ENCODE measurements at places on chromosomes 11 and 22.

GRCh38 chr11:102683277-102683676 lies 22.3 kb downstream of the MMP27 start:
- no peak for DNase-seq

DNA sequence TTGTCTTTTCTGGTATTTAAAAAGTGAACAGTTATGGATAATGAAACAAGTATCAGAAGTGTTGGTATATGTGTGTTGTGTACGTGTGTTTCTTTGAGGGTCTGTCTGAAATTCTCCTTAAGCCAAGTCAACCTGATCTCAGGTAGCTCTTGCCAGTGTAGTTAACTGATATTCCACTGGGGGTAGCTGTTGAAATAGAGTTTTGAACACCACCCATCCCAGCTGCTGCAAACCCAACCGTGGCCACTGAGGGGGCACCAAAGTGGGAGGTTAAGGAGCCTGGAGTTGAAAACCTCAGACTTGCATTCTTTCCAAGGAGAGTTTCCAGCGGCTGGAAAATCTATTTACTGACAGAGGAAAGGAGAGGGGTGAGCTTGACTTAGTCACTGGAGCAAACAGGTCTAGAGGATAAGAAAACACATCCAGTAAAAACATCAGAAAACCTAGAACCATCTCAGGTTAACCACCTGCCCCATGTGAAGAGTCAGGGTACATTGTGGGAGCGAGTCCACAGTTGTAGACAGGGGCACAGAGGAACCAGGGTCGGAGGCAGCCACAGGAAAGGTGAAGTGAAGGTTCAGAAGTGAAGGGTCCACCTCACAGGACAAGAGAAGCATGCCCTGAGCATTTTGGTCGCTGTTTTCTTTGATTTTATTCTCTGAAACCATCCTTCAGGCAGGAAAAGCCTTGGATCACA lies 8.8 kb upstream of the CUL5 start:
- DNase-seq, result peak; percentile 72

DNA sequence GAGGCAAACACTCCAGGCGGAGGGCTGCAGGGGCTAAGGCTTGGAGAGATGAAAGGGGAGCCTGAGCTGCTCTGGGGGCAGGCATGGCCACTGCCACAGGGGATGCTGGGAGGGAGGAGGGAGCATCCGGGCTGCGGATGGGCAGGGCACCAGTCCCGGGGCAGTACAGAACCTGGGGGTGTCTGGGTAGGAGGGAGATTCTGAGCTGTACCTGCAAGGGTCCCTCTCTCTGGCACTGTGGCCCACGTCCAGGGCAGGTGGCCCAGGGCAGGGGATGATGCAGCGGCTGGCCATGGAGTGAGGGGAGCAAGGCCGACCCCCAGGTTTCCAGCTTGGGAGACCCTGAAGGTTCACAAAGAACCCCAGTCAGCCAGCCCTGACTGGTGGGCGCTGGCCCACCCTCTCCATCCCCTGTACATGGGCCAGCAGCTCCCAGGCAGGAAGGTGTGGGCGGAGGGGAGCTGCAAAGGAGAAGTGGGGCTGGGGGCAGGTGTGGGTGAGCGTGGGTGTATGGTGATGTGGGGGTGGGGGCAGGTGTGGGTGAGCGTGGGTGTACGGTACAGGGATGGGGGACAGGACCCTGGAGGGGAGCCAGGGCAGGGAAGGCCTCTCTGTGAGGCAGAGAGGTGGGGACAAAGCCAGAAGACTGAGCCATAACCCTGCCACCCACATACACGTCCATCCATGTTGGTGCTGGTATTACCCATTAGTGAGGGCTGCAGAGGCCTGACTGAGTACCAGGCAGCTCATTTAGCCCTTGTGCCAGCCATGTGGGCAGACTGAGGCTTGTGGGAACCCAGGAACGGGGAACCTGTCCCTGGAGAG lies 2.2 kb upstream of the TNFRSF13C start:
- DNase-seq, result no peak

DNA sequence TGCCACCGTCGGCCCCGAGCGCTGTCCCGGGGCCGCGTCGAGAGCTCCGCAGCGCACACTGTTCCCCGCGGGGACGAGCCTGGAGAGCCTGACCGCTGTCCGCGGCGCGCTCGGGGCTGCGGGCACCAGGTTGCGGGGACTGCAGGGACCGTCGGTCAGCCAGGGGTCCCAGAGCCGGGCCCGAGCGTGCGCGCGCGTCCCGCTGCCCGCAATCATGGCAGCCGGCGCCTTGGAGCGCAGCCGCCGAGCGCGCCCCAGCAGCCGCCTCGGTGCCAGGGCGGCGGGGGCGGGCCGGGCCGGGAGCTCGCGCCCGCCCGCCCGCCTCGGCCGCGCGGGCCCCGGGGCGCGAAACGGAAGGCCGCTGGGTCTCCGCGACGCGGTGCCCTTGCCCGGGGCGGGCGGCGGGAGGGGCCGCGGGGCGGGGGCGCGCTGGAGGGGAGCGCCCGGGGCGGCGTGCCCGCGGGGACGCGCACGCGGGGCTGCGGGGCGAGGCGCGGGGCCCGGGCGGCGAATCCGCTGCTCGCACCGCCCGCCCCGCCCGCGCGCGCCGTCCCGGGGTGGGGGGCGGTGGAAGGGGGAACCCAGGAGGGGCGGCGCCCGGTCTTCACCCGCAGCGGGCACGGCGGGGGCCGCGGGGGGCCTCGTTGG lies 79.4 kb upstream of the PPARA start:
- no peak for DNase-seq

- no peak for DNase-seq
These were observed 6.5 kb downstream of the FJX1 start for GRCh38 chr11:35624781-35625180.

DNA sequence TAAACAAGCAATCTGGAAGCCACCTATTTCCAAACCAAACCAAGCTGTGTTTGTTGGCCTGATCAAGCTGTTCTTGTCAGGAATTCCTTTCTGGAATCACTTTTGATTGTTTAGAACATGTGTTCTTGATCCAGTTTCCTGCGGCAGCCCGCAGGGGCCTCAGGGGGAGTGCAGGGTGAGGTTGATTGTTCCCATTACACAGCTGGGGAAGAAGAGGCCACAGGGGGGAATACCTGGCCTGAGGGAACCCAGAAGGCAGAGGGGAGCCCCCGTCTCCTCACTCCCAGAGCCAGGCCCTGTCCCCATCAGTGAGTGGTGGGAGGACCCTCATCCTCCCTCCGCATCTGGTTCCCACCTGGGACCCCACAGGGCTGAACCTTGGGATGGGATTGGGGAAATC lies 4.2 kb downstream of the MRGPRD start:
- no peak for DNase-seq

- DNase-seq, result no peak
These were observed 41.0 kb downstream of the DBX1 start for GRCh38 chr11:20119315-20119714.

- DNase-seq, result no peak
These were observed 455.7 kb downstream of the RAB38 start for GRCh38 chr11:87719326-87720073.

- no peak for DNase-seq
These were observed 63.6 kb upstream of the EP300 start for GRCh38 chr22:41028841-41029240.

DNA sequence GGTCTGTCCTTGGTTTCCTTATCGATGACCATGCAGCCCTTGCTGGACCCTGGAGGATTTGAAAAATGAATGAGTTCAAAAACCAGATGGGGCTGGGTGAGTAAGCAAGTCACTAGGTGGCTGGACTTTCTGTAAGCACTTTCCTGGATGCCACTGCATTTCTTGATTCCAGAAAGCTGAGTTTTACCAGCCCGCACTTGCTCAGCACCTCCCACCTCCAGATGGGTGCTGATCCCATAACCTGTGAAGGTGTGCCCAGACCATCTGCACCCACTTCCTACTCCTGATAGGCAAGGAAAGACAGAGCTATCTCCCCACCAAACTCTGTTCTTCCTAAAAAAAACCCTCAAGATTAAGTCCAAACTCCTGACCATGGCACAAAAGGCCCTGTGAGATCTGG lies 21.1 kb downstream of the ASCC2 start:
- no peak for DNase-seq

DNA sequence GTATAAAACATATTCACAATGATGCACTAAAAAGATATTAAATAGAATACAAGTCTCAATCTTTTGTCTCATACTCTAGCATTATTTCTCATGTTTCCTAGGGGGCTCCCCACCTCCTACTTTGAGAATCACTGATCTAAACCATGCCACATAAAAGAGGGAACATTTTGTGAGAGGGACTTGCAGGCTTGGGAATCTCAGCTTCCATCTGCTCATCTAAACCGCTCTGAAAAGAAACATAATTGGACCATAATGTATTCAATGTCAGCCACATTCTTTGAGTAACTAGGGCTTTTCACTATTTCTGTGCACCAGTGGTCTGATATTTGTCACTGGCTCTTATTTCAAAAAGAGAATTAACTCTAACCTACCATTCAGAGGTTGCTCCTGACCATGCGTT lies 6.4 kb upstream of the CSRP3 start:
- no peak for DNase-seq

DNA sequence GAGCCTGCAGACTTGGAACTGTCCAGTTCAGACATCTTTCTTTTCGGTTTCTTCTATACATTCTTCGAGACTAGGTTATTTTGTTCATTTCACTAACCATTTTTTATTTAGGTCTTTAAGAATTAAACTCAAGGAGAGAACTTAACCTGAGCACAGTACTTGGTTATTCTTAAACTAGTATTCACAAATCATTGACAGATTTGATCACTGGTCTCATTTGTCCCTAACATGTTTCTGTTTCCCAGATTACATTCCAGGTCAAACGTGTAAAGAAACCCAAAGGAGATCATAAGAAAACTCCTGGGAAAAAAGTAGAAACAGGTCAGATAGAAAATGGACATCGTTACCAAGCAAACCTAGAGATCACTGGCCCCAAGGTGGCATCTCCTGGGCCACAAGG lies 85.1 kb downstream of the TTC17 start:
- DNase-seq, result no peak

GRCh38 chr11:44305026-44305469 lies 4.9 kb downstream of the ALX4 start:
- DNase-seq, result no peak

- DNase-seq, result no peak
These were observed 189.5 kb downstream of the PGR start for GRCh38 chr11:100940111-100940510.

DNA sequence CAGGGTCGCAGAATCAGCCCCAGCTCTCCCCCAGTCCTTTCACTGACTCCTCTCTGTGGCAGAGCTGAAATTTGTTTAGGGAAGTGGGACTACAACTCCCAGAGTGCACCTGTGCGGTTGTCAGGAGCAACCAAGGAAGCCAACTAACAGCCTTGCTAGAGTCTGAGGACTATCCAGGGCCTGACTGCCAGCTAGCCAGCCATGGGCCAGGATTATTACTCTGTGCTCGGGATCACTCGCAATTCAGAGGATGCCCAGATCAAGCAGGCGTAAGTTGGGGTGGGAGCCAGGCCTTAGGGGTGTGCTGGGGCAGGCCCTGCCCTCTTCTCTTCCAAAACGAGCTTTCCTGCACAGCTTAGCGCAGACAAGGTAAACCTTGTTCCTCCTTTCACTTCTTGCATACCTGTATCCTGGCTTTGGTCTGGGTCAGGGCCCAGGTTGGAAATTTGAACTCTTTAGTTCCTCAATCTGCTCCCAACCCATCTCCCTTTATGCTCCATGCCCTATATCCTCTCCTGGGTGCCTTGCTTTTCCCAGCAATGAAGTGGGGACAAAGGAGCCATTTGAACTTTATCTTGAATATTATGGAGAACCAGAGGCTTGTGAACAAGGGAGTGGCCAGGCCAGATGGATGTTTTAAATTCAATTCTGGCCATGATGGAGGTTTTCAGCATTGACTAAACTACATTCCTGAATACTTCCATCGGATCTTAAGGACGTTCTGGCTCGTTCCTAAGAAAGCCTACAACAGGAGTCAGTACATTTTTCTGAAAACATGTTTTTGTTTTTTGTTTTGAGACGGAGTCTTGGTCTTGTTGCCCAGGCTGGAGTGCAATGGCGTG lies at the start of gene DNAJB13:
DNAJB13 (plus strand) TSS at position 158 of the 842 bp plus-strand sequence; CDS start at position 202, 44 bp downstream.
- DNase-seq, result peak; percentile 88

DNA sequence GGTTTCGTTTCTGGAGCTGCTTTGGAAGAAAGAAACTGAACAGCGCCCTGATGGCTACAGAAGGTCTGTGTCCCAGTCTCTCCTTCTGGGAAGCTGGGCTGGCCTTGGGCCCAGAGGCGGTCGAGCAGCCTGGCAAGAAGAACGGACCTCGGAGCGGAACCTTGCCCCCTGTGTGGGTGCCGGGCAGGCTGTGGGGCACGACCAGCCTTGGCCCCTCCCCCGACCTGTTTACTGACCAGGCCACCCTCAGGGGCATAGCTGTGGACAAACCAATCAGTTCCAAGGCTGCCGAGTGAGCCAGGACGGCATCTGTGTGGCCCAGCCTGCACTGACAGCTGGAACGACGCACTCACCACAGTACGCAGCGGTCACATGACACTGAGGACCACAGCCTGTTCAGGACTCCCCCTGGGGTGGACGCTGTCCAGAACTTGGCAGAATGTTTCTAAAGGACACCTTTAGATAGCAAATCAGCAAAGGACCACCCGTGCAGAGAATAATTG lies 7.2 kb downstream of the PIM3 start:
- DNase-seq, result no peak

GRCh38 chr11:15418921-15419320 lies 304.2 kb downstream of the INSC start:
- DNase-seq, result no peak

- no peak for DNase-seq
These were observed 547.9 kb downstream of the BUD13 start for GRCh38 chr11:116224889-116225200.

- DNase-seq, result peak; percentile 28
These were observed 59.2 kb downstream of the CACNG2 start for GRCh38 chr22:36644333-36644757.

- DNase-seq, result peak; percentile 68
These were observed 48.0 kb upstream of the CLPB start for GRCh38 chr11:72482211-72482812.

DNA sequence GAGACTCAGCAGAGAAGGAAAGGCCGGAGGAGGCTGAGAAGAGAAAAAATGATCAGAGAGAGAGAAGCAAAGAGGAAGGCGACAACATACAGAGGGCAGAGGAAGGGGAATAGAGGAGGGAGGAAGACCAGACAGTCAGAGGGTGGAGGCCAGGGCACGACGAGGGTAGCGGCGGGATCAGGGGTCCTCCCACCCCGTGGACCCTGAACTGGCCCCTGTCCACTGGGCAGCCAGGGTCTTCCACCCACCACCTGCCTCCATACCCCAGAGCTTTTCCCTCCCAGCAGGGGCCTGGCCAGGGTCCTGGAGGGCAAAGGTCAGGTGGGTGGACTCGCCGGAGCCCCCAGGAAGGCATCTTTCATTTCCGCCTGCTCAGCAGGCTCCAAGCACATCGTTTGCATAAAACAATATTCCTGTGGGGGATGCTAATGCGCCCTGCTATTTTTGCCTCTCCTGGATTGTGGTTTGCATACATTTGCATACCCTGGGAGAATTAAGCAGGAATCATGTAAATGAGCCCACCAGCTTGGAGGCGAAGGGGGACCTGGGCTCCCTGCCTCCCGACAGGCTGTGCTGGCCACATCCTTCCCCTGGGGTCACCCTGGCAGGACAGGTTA lies 394.1 kb downstream of the MN1 start:
- DNase-seq, result no peak

DNA sequence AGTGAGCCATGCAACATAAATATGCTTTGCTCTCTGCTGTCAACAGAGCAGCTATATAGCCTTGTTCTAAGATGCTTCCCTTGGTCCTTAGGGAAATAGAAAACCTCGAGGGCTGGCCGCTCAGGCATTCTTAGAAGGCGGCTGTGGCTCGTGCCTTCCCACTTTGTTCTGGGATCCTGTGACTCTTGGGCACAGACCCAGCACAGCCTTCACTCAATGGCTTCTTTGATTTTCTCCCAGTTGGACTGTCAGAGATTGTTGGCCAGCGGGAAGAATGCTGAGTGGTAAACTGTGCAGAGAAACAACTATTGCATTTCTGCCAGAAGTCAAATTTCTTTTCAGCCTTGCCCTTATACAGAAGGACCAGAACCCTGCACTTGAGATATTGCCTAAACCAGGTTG lies 9.5 kb upstream of the MICAL2 start:
- DNase-seq, result no peak
